ENCODE measurements at places on chromosomes 5 and 9. TPM values are rescaled to one million over a fixed set of nuclear protein-coding genes. Genes with fewer than 3 reads are reported as not detected.

GRXCR2 gene
- not detected for total RNA-seq

SLC46A2 gene
- total RNA-seq: 0.80 TPM

DNA sequence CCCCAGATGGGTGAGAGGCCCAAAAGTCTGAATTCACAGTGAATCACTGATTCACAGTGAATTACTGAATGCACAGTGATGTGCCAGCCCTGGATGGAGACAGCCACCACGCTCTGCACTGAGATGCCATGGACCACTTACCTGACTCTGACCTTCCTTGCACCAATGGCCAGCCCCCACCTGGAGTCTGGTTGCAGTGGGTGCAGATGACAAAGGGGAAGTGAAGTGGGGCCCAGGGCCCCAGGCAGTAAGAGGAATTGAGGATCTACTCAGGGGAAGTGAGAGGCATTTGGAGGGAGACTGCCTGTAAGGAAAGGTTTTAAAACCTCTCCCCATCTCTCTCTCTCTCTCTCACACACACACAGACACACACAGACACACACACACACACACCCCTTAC lies 412.1 kb downstream of the CYLC2 start:
- no peak overlapping the region for H3K4me3 ChIP-seq
- no peak overlapping the region for H3K27ac ChIP-seq
- no peaks in the 10 kb centered on the region for H3K36me3 ChIP-seq
- no peaks in the 10 kb centered on the region for H3K27me3 ChIP-seq

DNA sequence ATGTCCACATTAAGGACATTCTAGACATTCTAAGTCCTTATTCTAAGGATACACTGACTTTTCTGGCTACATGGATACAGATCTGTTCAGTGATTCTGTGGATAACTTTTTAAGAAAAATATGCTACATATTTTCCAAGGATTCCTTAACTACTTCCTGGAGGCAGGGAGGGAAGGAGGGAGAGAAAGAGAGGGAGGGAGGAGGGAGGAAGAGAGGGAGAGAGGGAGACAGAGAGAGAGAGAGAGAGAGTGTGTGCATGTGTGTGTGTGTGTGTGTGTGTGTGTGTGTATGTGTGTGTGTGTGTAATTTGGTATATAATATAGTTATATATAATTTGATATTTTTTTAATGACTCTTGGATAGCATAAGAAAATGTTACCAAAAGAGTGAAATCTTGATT lies 109.8 kb downstream of the TLE4 start:
- no peak overlapping the region for H3K27ac ChIP-seq
- H3K27me3 ChIP-seq: no peaks in the 10 kb centered on the region
- H3K4me3 ChIP-seq: no peak overlapping the region
- no peaks in the 10 kb centered on the region for H3K4me1 ChIP-seq
- no peak for DNase-seq

- H3K36me3 ChIP-seq: no peaks in the 10 kb centered on the region
- H3K4me3 ChIP-seq: no peak overlapping the region
- DNase-seq: no peak
- H3K4me1 ChIP-seq: no peaks in the 10 kb centered on the region
- H3K27ac ChIP-seq: no peak overlapping the region
- no peaks in the 10 kb centered on the region for H3K27me3 ChIP-seq
These were observed 549 bp downstream of the CCL21 start for GRCh38 chr9:34709196-34709978.

DNA sequence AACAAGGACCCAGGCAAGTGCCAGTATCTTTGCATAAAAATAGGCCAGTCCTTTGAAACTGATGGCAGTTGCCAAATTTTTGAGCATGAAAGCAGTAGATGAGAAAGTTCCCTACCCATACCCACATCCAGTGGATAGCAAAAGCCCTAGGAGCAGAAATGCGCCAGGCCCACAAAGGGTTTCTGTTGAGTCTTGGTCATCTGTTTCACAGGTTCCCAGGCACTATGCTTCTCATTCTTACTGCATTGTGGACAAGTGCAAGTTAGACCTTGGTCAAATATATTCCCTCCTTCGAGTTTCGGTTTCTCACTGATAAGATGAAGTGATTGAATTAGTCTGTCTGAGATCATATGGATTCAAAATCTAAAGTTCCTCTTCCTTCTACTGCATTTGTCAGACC lies 152.3 kb downstream of the NR3C1 start:
- no peak for DNase-seq
- H3K27me3 ChIP-seq: no peaks in the 10 kb centered on the region
- H3K36me3 ChIP-seq: no peaks in the 10 kb centered on the region

DNA sequence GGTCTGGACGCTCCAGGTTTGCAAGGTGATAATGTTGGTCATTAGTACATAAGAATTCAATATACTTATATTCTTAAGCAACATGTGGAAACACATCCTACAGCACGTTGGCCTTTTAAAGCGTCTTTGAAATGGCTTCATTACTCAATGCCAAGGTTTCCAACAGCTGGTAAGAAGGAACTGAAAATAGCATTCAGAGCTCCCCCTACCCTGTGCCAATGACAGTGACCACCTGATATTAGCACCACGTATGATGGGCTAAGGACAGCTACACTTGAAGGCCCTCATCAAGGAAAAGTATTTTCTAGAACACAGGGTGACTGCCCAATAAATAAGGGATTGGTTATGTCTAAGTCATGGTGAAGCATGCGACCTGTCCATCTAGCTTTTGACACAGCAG lies 9.9 kb downstream of the ZNF622 start:
- DNase-seq: no peak
- no peaks in the 10 kb centered on the region for H3K4me1 ChIP-seq
- peaks cover 10% of the 10 kb centered on the region for H3K36me3 ChIP-seq
- H3K27me3 ChIP-seq: no peaks in the 10 kb centered on the region
- H3K27ac ChIP-seq: no peak overlapping the region

DNA sequence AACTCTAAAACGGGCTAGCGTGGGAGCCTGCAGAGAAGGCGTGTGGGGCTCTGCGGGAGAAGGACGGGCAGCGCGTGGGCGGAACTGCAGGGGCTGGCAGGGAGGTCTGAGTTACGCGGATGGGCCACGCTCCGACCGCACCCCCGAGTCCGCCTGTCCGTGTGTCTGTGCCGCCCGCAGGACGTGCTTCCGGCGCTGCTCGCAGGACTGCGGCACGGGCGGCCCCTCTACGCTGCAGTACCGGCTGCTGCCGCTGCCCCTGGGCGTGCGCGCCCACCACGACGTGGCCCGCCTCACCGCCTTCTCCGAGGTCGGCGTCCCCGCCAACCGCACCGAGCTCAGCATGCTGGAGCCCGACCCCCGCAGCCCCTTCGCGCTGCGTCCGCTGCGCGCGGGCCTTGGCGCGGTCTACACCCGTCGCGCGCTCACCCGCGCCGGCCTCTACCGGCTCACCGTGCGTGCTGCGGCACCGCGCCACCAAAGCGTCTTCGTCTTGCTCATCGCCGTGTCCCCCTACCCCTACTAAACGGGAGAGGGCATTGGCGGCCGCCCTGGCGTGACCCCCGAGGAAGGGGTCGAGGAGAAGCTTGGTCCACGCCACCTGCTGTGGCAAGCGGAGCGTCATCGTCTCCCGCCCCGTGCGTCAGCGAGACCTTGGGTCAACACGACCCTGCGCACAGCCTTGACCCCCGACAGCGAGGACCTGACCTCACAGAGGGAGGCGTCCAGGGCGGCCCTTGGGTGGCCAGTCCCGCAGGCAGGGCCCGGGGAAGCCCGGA lies 11.4 kb upstream of the ASS1 start:
- H3K36me3 ChIP-seq: no peaks in the 10 kb centered on the region
- no peak for DNase-seq
- H3K4me3 ChIP-seq: peak overlapping the region; percentile 16
- peaks cover 3% of the 10 kb centered on the region for H3K4me1 ChIP-seq

All from prostate gland (tissue), 2 donors.